ENCODE measurements at places on chromosomes 5 and 9.

DNA sequence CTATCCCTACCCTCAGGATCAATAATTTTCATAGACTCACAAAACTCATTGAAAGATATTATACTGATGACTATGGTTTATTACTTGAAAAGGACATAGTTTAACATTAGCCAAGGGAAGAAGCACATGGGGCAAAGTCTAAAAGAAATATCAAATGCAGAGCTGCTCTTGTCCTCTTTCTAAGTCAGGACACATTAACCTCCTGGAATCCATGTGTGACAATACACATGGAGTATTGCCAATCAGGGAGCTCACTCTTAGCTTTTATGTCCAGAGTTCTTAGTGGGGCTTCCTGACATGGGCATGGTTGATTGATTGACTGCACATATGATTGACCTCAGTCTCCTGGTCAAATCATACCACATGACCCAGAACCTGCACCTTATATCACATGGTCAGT, 165.5 kb upstream of the COX7C start:
- DNase-seq: no peak

GRCh38 chr9:133547116-133547515, 12.6 kb downstream of the ADAMTSL2 start:
- no peak for DNase-seq

DNA sequence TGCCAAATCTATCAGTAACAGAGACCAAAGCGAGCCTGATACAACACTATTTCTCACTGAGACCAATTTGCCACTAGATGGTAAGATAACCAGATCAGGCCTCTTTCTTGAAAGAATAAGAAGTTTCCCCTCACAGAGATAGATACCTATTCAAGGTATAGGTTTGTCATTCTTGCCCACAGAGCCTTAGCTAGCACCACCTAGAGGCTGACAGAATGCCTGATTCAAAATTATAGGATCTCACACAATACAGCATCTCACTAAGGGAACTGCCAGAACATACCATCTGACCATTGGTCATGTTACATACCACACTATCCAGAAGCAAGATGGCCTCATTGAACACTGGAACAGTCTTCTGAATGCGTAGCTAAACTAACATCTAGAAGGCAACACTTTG, 166.6 kb upstream of the HCN1 start:
- DNase-seq: no peak

- no peak for DNase-seq
These were observed 23.1 kb upstream of the TARS1 start for GRCh38 chr5:33417632-33418031.

GRCh38 chr5:36481454-36482120, 124.8 kb upstream of the SLC1A3 start:
- no peak for DNase-seq

DNA sequence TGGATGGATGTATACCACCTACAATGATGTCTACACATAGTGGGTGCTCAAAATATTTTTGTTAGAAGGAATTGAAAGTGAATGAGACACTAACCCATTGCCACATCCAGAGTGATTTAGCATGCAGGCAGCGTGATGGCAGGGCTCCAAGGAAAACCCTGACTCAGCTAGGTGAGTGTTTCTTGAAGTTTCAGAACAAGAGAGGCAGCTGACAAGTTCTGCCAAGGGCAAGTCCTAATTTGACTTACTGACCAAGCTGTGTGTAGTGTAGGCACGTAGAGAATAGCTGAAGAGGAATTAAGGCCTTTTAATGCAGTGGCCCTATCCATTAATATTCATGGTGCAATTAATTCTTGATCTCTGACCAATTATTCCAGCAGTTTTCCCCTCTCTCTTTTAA, 107.8 kb upstream of the ATP10B start:
- DNase-seq: no peak

GRCh38 chr9:85730916-85731630, 10.7 kb downstream of the AGTPBP1 start:
- no peak for DNase-seq

- no peak for DNase-seq
These were observed 277.6 kb downstream of the PSAT1 start for GRCh38 chr9:78574354-78575045.

GRCh38 chr5:93612855-93613243, 29.8 kb downstream of the NR2F1 start:
- no peak for DNase-seq

DNA sequence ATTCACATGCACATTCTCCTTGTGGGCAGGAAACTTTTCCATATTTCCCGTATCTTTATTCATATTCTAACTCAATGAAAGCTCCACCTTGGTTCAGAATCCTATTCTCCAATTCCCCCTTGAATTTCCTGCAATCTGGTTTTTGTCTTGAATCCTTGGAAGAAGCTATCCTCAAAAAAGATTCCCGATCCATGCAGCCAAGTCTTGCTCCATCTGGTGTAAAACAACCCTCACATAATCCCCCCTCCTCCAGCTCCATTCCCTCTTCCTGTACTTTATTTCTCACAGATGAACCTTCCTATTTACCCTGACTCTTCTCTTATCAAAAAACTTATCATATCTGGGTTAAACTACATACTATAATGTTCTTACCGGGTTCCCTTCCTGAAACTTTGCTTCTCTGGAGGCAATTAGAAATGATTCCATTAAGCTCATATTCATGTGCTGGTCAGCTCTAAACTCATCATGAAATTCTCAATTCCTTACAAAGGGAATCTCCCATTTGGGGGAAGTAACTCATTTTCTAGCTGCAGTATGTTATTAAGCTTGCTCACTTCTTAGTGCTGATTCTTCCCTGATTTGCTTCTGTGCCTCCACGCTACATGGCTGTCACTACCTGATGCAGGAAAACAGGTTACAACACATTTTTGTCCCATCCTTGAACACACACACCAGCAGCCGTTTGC, 81.7 kb downstream of the GNAQ start:
- no peak for DNase-seq

- DNase-seq: peak; percentile 88
These were observed 147.0 kb upstream of the RASA1 start for GRCh38 chr5:87120518-87121303.

- no peak for DNase-seq
These were observed 20.5 kb upstream of the MEGF9 start for GRCh38 chr9:120734607-120735410.

GRCh38 chr5:158487664-158488063, 612.1 kb downstream of the EBF1 start:
- DNase-seq: no peak

- no peak for DNase-seq
These were observed 71.9 kb downstream of the CDK5RAP2 start for GRCh38 chr9:120507936-120508510.

- no peak for DNase-seq
These were observed 25.7 kb downstream of the NMUR2 start for GRCh38 chr5:152379331-152379730.

- no peak for DNase-seq
These were observed 4.3 kb upstream of the IL13 start for GRCh38 chr5:132653716-132654115.

DNA sequence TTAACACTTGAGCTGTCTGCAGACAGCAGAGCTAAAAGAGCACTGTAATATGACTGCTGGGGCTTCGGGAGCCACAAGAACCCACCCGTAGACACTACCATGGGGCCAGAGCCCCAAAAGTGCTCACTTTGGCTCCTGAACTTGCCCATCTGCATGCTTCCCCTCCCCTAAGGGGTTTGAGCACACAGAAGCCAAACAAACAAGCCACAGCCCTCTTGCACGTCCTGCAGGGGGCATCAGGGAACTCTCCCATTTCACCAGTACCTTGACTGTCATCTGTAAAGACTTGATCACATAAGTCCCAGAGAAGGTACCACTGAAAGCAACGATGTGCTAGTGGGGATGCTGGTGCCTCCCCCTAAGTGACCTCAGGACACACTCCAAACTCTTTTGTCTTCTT, 681.8 kb downstream of the SEMA5A start:
- DNase-seq: no peak

DNA sequence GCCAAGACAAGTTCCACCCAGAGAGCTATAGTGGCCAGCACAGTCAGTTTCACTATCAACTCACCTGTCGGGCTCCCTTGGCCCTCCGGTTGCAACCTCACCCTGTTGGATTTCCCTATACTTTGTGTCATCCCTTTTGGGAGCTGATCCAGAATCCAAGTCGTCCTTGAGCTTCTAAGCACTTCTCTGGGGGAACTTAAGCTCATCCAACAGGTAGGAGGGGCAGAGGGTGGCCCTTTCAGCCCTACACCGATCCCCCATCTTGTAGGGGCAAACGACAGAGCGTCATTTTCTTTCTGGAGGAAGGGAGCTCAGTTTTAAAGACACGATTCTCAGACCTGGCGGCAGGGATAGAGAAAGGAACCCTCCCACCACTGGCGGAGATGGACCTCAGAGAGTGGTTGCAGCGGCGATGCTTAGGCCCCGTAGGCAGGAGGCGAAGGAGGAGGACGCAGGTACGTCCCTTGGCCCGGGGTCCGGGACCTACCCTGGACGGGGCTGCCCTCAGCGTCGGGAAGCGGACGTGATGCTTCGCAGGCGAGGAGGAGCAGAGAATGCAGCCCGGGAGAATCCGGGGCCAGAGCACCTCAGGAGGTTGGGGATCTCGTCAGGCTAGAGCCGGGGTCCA, 519 bp downstream of the ZER1 start:
- peak; percentile 0 for DNase-seq

GRCh38 chr9:79377339-79377855, 194.4 kb upstream of the TLE4 start:
- no peak for DNase-seq

GRCh38 chr5:84614906-84615305, 230.2 kb upstream of the EDIL3 start:
- DNase-seq: no peak

GRCh38 chr9:36191290-36191645, 547 bp downstream of the CLTA start:
- DNase-seq: peak; percentile 40

GRCh38 chr5:109374625-109375024, 35.1 kb downstream of the PJA2 start:
- peak; percentile 10 for DNase-seq

GRCh38 chr5:132497488-132497997, 7.0 kb upstream of the IRF1 start:
- no peak for DNase-seq

DNA sequence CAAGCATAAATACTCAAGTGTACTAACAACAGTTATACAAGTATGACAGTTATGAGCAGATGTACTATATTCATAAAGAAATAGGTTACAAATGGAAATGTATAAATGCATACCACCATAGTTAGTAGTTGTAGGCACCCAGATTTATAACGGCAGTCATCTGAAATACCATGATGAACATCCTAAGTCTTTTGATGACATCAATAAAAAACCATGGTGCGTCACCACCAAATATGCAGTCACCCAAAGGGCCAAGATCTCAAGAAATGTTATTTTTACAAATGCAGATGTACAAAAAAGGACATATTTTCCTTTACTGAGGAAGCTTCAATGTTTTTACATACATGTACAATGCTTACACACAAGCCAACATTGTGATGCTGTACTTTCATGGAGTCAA, 70.8 kb upstream of the XPA start:
- DNase-seq: no peak

GRCh38 chr9:125541840-125542243, 165.2 kb downstream of the MAPKAP1 start:
- no peak for DNase-seq

- DNase-seq: no peak
These were observed 120.6 kb downstream of the TTLL11 start for GRCh38 chr9:121972501-121972981.

DNA sequence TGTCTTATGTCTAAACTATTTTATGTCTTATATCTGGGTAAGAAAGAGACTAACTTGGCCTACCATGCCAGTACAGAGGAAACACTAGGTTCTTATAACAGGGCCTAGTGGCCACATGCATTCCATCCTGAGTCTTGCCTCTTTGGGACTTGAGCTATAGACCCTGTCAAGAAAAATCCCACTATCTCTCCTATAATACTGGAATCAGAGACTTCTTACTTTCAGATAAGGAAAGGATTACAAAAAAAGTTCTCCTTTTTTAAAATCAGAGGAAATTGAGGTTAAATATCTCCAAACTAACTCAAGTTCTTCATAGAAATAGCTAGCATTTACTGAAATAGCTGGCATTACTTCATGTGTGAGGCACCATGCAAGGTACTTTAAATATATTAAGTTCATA, 34.3 kb downstream of the PTGER4 start:
- DNase-seq: no peak

- DNase-seq: no peak
These were observed 161.9 kb upstream of the RAI14 start for GRCh38 chr5:34494111-34494755.

GRCh38 chr5:139701056-139701741, 53.0 kb downstream of the CXXC5 start:
- DNase-seq: no peak

GRCh38 chr9:129330711-129331492, 152.8 kb upstream of the IER5L start:
- no peak for DNase-seq

DNA sequence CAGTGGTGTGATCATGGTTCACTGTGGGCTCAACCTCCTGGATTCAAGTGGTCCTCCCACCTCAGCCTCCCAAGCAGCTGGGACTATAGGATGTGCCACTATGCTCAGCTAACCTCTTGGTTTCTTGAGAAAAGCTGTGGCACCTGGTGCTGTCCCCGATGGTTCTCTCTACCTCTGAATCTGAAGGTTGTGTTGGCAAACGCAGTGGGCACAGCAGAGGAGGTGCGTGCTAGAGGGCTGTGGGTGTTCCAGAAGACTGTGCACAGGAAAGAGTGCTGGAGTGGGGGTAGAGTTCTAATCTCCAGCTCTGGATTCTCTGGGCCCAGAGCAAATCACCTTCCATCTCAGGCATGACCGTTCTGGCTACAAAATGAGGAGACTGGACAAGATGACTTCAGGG, 12.5 kb downstream of the RGS3 start:
- no peak for DNase-seq

GRCh38 chr5:167452136-167452535, 839.3 kb upstream of the WWC1 start:
- no peak for DNase-seq

- DNase-seq: no peak
These were observed 884 bp upstream of the GSN start for GRCh38 chr9:121266906-121267650.

- no peak for DNase-seq
These were observed 145.9 kb downstream of the YIPF5 start for GRCh38 chr5:144024545-144024944.

DNA sequence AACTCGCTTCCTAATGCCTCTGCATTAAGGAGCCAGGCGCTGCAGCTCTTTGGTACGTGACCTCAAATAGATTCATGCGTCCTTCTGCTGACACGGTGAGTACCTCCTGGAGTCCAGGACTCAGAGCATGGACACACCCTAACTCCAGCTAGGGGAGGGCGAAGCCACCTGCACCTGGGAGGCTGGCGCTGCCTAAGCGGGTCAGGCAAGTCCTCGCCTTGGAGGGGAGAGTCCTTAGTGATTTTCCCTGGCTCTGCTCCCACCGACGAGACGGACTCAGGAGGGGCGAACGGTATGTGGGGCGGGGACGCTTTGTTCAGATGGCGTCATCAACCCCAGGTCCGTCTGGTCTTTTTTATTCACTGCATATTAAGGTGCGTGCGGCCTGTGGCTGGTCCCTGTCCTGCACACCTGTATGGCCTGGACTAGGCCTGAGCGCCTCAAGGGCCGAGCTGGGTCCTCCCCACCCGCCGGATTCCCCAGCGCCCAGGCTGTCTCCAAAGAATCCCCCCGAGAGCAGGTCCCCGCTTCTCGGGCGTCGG, 50.3 kb downstream of the NSUN2 start:
- no peak for DNase-seq

- no peak for DNase-seq
These were observed 10.2 kb upstream of the LCP2 start for GRCh38 chr5:170307575-170308465.
